Brain microvascular endothelial cell (primary cell): ENCODE measurements at places on chromosomes 12 and 14.
A peak's percentile ranks its signal among the peaks of the same experiment; 100 is the strongest.

- no peak for DNase-seq
These were observed 1216.4 kb upstream of the USP15 start for GRCh38 chr12:61043838-61044237.

DNA sequence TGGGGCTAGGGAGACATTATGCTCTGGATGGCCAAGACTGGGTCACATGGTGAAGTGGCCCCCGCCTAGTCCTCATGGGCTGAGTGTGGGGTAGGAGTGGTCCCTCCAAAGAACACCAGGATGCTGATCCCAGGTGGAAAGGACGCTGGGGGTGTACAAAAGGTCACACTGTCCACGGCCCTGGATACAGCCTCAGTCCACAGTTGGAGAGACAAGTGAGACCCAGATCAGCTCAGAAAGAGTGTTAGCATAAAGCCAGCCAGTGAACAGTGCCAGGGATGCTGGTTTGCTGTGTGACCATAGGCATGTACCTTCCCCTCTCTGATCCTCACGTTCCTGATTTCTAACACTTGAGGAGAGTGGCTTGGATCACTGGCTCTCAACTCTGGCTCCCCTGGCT lies 13.4 kb upstream of the OAS2 start:
- no peak for DNase-seq

DNA sequence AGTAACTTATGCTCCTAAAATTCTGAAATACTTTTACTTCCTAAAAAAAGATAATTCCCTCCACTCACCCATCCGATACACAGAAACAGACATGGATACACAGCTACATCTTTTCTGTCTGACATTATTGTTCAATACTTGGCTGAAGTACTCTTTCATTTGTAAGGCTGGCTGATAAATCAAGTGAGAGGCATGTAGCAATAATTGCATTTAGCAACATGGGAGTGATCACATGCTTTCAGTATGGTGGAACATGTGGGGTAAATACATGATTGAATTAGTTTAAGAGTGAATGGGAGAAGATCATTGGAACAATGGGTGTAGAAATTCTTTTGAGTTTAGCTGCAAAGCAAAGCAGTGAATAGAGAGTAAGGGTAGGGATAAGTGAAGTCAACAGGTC lies 25.6 kb downstream of the PTPRQ start:
- DNase-seq: no peak

DNA sequence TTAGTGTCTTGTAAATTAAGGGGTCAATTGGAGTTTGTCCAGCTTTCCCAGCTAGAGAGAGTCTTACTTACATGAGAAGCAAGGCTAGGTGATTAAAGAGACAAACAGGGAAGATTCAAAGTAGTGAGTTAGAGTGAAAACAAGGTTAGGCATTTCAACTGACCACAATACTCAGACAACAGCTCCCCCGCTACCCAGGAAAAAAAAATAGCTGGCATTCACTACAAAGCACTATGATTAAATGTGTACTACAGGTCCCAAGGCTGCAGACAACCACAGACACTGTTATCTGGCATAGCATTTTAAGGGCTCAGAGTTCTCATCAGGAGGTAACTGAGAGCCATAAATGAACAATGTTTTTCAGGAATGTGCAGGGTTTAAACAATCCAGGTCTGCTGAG lies 680.9 kb downstream of the TMEM121 start:
- DNase-seq: no peak

- peak; percentile 22 for DNase-seq
These were observed 13.9 kb upstream of the NR4A1 start for GRCh38 chr12:52037248-52037861.

GRCh38 chr14:105581551-105582341 lies 55.4 kb downstream of the TMEM121 start:
- no peak for DNase-seq

DNA sequence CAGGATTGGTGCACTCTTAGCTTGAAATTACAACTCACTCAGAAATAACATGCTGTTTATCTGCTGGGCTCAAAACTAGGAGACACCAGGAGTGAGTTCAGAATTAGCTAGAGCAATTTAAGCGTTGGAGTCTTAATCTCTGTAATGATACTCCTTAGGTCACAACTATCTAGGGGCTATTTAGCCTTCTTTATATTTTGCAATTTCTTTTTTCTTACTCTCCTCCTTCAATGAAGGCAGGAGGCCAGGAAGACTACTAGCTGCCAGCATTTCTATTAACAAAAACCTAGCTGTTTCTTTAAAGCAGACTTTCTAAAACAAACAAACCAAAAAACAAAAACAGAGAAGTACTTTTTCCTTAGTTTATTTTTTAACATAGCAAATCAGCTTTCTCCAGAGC lies 226.2 kb downstream of the TRHDE start:
- DNase-seq: no peak

DNA sequence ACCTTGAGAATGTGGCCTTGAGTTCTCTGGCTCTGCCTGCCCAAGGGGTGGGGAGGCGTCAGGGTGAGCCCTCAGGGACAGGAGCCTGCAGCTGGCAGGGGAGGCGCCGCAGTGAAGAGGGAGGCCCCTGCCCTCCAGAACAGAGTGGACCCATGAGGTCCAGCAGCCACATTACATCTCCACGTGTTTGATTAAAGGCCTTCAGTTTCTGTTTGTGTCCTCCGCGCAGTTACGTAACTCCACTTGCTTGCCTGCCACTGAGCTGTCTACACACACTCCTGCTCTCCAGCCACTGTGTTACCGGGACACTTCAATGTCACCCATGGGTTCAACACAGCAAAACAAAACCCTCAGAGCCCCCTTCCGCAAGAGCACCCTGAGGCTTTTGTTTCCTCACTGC lies 70.4 kb downstream of the CHGA start:
- DNase-seq: no peak

DNA sequence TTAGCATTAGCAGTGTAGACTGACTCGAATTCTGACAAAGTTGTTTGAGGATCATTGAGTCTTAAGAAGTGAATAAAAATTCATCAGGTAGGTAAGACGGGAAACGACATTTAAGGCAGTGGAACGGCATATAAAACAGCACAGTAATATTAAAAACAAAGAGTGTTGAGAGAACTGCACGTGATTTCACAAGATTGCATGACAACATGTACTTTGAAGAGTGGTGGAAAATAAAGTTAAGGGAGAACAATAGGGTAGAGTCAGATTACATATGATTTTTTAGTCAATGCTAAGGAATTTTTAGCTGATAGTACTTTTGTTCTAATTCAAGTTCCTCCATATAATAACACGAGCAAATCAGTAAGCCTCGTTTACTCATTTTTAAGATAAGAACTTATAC lies 115.4 kb downstream of the SOX5 start:
- peak; percentile 1 for DNase-seq

DNA sequence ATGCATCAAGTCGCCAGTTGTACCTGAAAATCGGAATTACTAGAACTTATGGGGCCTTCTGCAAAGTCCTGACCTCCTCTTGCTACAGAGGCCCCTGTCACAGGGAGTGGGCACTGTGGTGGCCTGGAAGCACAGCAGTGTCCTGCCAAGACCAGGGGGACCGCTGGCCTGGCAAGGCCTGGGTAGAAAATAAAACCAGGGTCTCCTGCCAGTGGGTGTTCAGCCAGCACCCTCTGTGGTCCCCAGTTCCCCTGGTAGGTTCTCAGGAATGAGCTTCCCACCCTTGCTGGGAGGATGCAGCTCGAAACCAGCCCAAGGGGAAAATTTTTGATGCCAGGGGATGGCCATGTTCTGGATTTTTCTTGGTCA lies 43.9 kb downstream of the RIN3 start:
- DNase-seq: no peak

DNA sequence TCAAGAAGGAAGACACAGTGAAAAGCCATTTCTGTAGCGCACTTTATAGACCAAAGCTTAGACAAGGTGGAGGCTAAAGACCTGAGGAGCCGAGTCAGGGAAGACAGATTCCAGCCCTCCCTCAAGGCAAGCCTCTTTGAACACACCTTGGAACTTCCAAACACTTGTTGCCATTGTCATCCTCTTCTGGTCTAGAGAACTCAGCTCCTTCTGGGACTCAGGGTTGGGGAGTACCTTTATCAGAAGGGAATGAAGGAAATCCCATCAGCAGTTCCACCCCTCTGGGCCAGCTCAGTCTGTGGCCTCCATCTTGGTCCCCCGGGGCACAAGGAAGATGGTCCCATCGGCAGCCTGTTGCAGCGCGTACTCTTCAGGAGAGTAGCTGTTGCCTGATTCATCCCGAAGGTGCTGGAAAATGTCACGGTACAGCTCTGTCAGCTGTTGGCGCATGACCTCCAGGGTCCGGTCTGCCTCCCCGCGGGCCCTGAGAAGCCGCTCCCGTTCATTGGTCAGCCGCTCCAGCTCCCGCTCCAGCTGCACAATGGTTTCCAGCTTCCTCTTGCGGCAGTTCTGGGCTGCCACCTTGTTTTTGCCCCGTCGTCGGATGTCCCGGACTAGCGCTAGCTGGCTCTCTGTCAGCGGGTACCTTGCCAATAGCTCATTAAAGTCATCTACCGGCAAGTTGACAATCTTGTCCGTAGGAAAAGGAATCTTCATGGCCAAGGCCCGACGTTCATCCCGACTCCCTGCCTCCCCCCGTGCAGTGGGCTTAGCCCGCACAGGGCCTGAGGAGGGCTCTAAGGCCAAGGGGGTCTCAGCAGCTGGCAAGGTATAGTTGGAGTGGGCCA lies 8.5 kb downstream of the NFE2 start:
- DNase-seq: no peak

DNA sequence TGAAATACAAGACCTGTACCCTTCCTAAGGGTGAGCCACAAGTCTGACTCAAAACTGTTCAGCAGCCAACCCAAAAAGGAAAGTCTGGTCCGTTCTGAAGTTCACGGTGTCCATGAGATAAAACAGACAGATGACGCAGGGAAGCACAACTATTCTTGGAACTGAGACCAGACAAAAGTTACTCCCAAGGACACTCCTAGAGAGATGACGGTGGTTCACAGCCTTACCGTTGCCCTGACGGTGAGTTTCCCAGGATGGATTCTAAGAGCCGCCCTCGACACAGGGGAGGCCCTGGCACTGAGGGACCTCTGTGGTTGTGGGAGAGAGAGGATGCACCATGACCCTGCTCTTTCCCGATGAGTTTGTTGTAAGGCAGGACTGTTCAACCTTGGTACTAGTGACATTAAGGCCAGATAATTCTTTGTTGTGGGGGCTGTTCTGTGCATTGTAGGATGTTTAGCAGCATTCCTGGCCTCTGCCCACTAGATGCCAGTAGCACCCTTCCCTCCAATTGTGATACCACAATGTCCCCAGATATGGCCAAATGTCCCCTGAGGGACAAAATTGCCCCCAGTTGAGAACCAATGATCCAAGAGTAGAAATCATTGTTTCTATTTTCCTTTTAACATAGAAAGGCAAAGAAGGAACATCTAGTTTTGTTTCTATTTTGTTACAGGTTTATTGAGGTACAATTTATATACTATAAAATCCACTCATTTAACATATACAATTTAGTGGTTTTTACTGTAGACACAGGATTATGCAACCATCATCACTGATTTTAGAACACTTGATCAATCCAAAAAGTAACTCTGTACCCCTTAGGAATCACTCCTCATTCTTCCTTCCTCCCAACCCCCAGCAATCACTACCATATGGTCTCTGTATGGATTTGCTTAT lies 23.0 kb downstream of the OR10P1 start:
- peak; percentile 66 for DNase-seq

DNA sequence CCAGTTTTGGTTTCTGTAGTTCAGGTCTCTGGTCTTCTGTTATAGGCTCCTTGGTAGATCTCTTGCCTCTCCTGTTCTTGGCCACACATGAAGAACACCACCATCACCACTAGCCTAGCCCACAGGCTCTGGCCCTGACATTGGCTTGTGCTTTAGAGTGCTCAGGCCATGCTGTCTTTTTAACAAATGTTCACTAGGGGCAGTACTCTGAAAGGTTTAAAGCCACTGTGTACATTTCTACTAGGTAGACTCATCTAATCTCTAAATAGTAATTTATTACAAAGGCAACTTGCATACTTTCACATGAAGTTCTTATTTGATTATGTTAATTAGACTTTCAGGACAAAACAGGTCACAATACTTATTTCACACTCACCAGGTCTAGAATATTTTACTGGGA lies 38.3 kb downstream of the PDE6H start:
- no peak for DNase-seq

DNA sequence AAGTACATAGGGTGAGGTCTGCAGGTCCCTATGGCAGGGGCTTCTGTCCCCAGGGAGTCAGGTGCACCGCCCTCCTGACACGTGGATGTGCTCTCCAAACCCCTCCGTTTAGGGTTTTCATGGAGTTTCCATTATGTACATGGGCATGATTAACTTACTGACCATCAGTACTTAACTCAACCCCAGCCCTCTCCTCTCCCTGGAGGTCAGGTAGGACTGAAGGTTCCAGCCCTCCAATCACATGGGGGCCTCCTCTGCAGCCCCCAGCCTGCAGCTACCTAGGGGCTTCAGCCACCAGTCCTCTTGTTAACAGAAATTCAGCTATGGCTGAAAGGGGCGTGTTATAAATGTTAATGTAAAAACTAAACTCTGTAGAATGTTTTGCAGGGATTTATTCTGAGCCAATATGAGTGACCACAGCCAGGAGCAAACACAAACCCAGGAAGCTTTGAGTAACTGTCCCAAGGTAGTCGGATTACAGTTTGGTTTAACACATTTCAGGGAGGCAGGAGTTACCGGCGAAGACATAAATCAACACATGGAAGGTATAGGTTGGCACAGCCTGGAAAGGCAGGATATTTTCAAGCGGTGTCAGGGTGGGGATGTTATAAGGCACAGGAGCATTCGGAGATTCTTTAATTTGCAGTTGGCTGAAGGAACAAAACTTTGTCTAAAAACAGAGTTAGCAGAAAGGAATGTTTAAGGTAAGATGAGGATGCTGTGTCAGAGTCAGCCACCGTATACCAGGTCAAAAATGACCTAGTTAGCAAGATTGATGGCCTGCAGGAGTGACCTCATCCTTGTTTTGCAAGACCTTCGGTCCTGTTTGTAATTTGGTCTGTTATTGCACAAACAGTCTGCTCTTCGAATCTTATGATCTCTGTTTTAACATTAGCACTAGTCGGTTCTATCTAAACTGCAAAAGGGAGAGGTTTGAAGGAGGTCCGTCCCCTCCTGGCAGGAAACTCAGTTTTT lies 75.2 kb downstream of the TNFAIP2 start:
- DNase-seq: no peak

DNA sequence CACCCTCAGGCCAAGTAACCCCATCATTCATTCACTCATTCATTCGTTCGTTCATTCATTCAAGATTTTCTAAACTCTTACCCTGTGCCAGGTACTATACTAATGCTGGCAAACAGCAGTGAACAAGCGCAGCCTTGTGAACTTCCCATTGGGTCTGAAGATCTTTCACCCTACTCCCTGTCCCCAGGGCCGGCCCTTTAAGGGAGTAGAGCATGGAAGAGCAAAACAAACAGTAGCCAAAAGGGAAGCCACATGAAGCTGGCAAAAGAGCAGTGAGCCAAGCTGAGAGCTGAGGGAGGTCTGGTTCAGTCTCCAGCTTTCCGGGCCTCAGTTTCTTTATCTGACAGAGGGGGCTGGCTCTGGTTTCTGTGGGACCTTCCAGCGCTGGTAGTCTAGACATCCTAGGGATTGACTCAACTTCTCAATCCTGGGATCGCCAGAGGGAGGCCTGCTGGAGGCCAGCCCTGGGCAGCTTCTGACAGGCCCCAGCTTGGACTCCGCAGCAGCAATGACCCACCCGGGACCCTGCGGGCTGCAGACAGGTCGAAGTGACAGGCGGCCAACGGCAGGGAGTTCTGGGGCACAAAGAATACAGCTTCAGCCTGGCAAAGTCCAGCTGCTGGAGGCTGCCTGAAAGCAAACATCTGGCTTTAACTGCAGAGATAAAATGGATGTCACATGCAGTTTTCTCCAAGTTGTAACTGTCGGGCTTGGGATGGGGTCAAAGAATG lies 27.1 kb downstream of the ACTN1 start:
- no peak for DNase-seq
